ENCODE measurements at places on chromosomes 6 and 20.
A peak's percentile ranks its signal among the peaks of the same experiment; 100 is the strongest.

- DNase-seq, result no peak
Measured at GRCh38 chr6:130494729-130495128, 128.9 kb downstream of the TMEM200A start.

GRCh38 chr20:45407067-45407745 is 883 bp upstream of the DBNDD2 start:
- DNase-seq, result no peak

DNA sequence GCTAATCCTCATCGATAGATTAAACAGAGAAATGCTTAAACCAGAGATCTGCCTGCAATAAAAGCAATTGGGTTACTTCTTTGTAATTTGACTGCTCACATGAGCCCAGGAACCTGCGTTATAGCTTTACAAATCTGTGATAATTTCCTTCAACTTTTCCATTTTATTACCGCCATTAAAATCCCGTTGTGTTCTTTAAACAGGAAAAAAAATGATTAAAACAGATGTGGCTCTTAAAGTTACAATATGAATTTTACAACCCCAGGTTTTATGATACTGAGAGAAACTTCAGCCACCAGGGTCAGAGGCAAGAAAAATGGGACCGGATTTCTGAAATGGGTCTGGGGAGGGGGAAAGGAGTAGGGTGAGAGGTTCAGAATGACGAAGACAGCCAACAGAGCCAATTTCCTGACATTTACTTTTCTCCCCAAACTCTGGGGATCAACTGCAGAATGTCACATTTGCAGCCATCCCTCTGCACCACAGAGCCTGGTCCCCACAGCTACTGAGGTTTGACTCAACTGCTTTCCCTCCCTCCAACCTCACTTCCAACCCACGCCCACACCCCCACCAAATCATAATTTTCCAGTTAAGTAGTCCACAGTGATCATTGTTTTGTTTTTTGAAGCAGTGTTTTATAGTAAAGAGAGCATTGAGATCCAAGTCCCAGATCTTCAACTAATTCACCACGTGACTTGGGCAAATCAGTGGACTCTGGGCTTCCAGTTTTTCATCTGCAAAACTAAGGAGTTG is 77.6 kb upstream of the EYA2 start:
- DNase-seq, result no peak

- no peak for DNase-seq
Measured at GRCh38 chr6:70219943-70220613, 82.8 kb downstream of the COL9A1 start.

- DNase-seq, result no peak
Measured at GRCh38 chr6:121765060-121765459, 329.6 kb downstream of the GJA1 start.

GRCh38 chr20:19780261-19780660 is 22.2 kb downstream of the RIN2 start:
- no peak for DNase-seq

DNA sequence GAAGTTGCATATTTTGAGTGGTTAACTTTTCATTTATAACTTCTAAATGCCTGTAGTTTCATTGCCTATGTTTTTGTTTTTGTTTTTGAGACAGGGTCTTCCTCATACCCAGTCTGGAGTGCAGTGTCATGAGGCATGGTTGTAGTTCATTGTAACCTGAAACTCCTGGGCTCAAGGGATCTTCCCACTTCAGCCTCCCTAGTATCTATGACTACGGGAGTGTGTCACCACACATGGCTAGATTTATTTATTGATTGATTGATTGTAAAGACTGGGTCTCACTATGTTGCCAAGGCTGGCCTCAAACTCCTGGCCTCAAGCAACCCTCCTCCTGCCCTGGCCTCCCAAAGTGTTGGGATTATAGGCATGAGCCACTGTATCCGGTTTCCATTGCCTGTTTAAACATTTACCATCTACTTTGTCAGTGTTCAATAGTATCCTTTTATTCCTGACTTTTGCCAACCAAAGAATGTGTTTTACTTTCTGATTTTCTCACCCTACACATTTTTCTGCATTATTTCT is 144.6 kb downstream of the CDKAL1 start:
- DNase-seq, result no peak

- DNase-seq, result no peak
Measured at GRCh38 chr20:17507032-17507431, 24.1 kb downstream of the BFSP1 start.

DNA sequence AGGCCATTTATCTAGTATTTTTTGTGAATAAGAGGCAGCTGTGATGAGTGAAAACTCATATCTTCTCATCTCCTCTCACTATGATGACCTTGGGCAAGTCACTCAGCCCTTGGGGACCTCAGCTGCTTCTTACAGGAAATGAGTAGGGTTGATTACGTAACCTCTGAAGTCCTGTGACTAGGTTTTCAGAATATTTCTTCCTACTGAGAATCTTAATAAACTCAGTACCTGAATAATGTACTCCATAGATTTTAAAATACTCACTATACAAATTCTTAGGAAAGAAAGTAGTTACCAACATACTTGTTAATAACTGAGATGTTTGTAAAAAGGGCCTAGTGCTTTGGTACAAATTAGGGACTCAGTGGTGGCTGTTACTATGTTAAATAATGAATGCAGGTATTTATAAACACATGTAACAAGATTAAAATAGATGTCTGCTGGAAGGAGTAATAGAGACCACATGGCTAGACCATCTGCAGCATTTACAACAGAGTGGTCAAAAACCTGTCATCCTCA is 60.9 kb downstream of the RPRD1B start:
- DNase-seq, result peak; percentile 6

DNA sequence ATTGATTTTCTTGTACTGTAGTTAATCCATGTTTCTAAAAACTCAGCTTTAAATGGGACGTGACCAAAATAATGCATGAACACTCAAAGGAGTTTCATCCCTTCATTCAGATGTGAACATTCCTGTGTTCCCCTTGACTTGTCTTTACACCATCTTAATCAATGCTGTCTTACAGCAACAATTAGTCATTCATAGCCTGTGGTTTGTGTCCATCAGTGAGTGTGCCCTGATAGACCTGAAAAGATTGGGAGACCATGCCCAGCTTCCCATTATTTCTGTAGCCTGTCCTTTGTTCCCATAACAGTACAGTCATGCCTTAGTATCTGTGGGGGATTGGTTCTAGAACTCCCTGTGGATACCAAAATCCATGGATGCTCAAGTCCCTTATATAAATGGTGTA is 23.9 kb downstream of the NT5E start:
- no peak for DNase-seq

Measured in stimulated activated CD4-positive, alpha-beta T cell treated with anti-CD3 and anti-CD28 coated beads, TNF-alpha, amount 100 ng/mL, for 1 hour (primary cell).